G401 (cell line): ENCODE measurements at places on chromosomes 6 and 20.

DNA sequence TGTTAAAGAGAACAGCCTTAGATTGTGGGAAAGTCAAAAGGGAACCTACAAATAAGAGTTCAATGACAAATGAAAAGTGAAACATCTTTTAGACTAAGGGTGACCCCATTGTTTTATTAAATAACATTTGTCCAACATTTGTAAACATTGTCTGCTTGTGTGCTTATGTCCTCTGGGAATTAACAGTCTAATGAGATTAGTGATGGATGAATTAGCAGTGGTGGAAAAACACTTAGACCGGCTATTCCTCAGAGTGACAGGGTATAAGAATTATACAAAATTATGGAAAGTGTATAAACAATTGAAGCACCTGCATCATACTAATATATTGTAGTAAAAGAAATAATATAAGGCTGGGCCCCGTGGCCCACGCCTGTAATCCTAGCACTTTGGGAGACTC, 29.3 kb upstream of the HFE start:
- no peak for DNase-seq

DNA sequence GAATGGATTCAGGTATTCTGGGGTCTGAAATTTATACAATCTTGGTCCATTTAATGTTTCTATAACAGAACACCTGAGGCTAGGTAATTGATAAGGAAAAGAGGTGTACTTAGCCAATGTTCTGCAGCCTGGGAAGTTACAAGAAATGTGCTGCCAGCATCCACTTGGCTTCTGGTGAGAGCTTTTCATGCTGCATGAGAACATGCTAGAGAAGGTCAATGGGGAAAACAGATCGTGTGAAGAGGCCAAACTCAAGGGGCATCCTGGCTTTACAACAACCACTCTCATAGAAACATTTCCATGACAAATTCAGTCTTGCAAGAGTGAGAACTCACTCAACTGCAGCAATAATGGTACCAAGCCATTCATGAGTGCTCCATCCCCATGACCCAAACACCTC, 16.8 kb downstream of the IL22RA2 start:
- no peak for DNase-seq

- DNase-seq: no peak
Observed at GRCh38 chr20:49983123-49983847, 505 bp downstream of the SNAI1 start.

DNA sequence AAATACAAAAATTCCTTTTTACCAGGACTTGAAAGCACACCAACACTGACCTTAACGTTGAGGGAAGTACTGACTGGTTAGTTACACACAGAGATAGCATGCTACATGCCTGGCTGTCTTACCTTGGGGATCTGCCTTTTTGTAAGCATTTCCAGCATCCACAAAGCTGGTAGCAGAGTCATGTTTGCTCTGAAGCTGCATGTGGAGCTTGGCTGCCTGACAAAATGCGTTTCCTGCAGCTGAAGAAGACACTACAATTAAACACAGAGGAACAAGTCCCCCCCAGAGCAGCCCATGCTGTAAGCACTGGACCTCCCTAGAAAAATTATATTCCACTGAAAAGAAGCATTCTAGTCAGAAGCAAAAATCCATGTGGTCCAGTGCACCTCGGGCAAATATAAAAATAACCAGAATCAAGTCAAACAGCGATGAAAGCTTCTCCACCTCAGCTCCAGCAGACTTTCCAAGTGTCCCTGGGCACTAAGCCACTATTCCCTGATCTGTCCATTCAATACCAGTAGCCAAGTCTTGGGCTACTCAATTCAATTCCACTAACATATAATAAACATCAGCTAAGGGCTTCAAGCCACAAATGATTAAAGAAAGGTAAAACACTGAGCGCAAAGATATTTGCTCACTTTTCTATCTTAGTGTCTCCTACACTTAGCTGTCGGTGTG, 24.2 kb downstream of the NAPB start:
- peak; percentile 79 for DNase-seq

DNA sequence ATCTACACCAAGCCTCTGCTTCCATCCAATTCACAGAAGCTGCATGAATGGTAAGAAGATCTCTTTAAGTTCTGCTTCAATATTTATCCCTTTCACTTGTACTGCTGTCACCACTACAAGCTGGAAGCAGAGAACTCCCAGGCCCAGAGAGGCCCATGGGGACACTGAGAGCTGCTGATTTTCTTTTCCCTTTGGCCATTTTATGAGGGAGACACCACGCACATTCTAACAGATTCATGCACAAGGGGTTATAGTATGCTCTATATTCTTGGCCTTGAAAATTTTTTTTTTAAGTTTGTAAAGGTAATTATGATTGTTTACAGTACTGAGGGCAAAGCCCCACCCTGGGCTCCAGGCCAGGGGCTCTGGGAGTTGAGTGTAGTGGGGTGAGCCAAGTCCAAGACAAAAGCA, 88.4 kb downstream of the MYB start:
- no peak for DNase-seq

GRCh38 chr6:147579667-147580066, 71.2 kb downstream of the SAMD5 start:
- no peak for DNase-seq

GRCh38 chr6:38784506-38785235, 69.6 kb downstream of the DNAH8 start:
- DNase-seq: no peak

DNA sequence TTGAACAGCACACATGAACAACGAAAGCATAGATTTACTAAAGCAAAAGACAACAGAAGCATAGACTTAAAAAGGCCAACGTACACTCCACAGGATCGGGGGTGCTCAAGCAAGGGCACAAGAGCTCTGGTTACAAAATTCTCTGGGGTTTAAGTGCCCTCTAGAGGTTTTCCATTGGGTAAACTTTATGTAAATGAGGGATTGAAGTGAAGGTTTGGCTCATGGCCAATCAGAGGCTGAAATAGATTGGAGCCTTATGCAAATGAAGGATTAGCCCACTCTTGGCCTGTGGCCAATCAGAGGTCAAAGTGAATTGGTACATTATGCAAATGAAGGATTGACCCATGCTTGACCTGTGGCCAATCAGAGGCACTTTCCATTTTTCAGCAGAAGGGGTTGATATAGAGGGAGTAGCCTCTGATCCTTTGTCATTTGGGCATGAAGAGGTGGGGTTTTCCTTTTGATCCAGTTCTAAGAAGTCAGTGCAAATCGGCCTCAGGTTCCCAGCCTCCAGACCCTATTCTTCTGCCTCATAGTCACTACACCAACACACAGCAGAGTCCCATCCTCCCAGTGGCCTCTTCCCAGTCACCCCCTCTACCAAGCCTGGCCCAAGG, 244.9 kb downstream of the THBS2 start:
- DNase-seq: peak; percentile 6

GRCh38 chr6:89853068-89853467, 23.4 kb downstream of the CASP8AP2 start:
- DNase-seq: no peak

DNA sequence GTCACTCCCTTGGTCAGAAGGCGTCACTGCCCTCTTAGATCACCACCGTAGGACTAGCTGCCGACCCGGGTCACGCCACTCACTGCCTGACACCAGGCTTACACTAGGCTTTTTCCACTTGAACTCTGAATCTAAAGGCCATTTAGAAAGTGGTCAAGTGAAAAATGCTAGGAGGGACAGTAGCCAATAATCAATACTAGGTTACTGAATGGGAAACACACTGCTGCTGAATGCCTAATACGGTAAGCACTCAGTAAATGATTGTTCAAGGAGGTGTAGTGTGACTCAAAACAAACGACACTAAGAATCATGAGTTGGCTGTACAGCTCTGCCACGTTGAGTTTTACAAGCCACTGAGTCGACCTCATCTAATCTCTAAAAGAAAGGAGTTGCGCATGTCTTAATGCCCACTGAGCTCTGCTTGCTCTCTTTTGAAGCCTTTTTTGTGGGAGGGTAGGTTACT, 760 bp upstream of the IBTK start:
- DNase-seq: peak; percentile 80

DNA sequence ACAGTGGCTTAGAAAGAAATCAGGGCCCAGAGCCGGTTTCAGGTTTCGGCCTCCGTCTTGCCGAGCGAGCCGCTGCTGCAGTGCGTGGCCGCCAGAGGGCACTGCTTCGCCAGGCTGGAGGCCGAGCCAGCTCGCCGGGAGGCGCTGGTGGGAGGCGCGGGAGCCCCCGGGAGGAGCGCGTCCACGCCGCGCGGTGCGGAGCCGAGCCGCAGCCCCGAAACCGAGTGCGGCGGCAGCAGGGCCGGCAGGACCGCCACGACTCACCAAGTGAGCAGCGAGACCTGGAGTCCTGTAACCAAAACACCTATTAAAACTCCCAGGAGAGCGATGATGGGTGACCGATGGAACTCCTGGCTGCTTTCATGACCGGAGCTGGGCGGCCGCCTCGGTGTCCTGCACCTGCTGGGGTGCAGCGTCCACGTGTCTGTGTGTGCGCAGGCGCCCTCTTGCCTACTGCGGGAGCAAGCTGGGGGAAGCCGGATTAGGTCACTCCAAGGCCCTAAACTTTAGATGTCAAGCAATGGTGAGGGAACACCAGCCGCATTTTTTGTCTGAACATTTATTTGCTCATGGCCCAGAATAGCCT, 186.9 kb upstream of the UST start:
- DNase-seq: peak; percentile 62

- no peak for DNase-seq
Observed at GRCh38 chr6:132310921-132311320, 90.4 kb downstream of the MOXD1 start.

GRCh38 chr20:47468290-47469050, 33.2 kb upstream of the NCOA3 start:
- DNase-seq: no peak

- DNase-seq: no peak
Observed at GRCh38 chr6:109315341-109316110, 66.7 kb downstream of the CD164 start.

DNA sequence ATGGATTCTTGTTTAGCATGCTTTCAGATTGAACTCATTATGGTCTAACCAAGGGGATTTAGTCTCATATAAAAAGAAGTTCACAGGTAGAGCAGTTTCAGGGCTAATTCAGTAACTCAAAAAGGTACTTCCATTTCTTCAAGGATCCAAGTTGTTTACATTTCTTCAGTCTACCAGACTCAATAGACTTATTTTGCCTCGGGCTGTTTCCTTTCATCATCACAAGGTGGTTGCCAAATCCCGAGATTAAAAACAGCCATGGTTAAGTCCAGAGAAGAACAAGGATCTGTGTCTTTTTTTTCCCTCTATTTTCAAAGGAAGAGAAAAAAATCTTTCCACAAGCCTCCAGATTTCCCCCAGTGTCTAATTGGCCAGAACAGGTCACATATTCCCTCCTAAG, 69.8 kb upstream of the SNX9 start:
- no peak for DNase-seq

DNA sequence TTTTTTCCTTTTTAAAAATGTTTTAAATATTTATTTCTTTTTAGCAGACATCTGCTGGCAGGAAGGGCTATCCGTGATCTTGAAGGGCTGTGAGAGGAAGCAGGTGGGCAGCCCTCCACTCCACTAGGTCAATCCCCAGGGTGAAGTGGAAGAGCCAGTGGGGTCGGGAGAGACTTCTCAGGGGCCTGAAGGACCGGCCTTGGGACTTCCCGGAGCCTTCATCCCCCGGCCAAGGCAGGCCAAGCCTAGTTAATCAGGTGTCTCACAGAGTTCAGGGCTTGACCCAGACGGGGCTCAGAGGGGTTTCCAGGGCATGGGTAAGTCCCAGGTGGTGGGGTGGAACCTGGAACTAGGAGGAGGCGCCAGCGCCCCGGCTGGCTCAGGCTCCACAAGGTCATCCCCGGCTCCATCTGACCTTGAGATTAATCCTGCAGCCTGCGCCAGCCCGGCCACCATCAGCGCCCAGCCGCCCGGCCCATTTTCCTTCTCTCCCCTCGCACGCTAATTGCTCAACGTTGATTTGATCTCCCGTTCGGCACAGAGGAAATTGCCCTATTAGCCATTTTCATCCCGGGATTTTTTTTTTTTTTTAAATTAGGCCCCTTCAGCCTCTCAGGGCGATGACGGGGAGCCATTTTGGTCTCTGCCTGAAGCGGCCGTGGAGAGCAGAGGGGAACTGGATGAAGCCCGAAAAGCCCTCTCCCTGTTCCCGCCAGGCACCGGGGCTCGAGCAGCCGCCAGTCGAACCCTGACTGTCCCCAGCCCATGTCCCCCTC, 44.4 kb downstream of the MDFI start:
- DNase-seq: no peak

GRCh38 chr6:110484321-110484720, 7.9 kb upstream of the SLC22A16 start:
- DNase-seq: no peak

GRCh38 chr6:125273965-125274364, 27.8 kb downstream of the HDDC2 start:
- peak; percentile 82 for DNase-seq
